ENCODE measurements at places on chromosomes 7 and 10.

DNA sequence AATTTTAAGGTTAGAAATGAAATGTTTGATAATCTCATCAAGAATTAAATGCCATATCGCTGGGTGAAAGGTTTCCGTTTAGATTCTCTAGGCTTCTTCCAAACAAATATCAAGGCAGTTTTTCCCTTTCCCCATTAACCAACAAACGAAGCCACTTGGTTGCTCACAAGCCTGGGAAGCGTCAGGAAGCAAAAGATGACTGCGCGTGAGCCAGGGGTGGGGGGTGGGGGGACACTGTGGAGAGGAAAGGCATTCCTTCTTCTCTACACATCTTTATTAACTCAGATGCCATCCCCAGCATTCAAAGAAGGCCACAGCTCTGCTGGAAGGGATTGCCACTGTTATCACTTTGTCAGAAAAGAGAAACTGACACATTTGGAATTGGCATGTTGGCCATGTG, 207.1 kb downstream of the TRIL start:
- no peak for DNase-seq

DNA sequence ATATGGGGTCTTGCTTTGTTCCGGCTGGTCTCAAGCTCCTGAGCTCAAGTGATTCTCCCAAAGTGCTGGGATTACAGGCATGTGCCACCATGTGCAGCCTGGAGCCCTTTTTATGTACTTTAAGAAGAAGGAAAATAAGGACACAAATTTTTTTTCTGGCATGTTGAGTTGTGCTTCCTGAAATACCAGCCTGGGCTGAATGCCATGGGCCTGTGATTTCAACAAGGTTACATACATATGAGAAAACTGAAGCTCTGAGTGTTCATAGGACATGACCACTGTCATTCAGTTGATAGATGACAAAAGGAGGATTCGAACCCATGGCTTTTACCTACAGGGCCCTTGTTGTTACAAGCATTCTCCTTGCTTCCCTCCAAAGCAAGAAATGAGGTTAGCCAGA, 36.1 kb downstream of the ST8SIA6 start:
- DNase-seq = no peak

GRCh38 chr10:22433875-22434274, 88.6 kb downstream of the SPAG6 start:
- no peak for DNase-seq

- no peak for DNase-seq
Measured at GRCh38 chr7:111324228-111324627, 233.3 kb downstream of the LRRN3 start.

DNA sequence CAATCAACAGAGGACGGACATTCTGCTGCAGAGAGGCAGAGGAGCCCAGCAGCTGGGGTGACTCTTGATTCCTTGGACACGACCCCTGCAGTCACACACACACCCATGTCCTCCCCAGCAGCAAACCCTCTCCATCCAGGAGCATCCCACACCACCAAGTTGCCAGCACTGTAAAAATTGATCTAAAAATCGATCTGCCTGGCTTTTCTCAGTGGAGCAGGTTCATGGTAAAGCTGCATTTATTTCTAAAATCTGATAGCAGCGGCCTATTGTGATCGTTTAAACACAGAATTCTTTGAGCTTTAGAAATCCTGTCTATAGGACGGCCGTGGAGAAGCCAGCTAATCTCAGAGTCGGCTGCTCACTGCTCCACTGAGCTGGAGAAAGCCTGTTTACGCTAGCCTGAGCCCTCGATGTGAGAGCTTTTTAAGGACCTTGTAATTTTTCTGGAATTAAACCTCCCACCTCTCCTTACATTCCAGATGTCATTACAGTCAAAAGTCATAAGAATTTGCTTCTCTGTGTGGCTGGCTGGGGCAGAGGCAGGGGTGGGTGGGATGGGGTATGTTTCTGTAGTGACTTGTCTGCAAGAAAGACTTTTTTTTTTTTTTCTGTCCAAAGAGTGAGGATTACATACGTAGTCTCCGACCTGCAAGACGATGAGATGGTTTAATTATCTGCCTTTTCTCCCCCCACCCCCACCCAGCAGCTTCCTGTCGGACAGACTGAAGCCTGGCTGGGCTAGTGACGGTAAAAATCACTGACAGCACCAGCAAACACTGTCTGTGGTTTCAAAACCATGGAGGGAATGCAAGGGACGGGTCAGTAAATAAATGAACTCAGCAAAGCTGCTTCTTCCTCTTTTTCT, 31.6 kb downstream of the TRIM8 start:
- no peak for DNase-seq

- no peak for DNase-seq
Measured at GRCh38 chr10:58661336-58661735, 148.7 kb downstream of the BICC1 start.

DNA sequence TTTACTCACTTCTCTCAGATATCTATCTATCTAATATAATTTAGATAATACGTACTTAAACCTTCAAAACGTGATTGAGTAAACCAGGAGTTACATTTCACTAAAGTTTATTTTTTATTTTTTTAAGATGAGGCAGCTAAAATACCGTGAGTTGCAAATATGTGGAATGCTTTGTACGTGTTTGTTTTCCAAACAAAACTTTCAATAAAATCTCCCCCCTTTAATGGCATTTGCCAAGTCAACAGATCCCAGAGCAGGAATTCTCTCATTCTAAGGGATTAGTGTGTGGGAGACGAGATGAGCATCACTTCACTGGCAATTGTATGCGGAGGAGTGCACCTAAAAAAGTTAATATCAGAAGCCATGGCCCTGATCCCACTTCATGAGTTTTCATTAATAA, 53.7 kb upstream of the MAGI2 start:
- DNase-seq = no peak

GRCh38 chr10:10045765-10046028, 972.0 kb upstream of the CELF2 start:
- no peak for DNase-seq

DNA sequence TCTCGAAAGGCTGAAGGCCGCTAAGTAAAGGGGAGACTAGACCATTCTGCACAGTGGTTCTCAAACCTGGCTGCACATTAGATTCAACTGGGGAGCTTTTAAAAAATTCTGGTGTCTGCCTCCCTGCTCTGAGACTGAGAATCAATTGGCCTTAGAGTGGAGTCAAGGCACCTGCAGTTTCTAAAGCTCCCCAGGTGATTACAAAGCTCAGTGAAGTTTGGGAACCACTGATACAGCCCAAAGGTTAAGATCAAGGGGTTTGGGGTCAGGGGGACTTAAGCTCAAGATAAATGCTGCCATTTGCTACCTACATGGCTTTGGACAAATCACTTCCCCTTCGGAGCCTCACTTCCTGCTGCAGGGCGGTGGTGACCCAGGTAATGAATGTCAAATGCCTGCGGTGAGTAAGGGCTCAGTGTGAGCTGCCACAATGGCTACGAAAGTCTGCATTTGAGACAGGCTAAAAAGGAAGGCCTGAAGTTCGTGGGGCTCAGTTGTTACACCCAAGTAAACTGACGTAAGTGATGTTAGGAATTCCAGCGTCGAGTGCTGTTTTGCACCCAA, 72.3 kb downstream of the TLL2 start:
- no peak for DNase-seq

- no peak for DNase-seq
Measured at GRCh38 chr7:74372511-74373111, 81.1 kb upstream of the GTF2IRD1 start.

Measured in HS-27A (cell line).